ENCODE measurements at places on chromosomes 16 and 17.
A peak's percentile ranks its signal among the peaks of the same experiment; 100 is the strongest.

DNA sequence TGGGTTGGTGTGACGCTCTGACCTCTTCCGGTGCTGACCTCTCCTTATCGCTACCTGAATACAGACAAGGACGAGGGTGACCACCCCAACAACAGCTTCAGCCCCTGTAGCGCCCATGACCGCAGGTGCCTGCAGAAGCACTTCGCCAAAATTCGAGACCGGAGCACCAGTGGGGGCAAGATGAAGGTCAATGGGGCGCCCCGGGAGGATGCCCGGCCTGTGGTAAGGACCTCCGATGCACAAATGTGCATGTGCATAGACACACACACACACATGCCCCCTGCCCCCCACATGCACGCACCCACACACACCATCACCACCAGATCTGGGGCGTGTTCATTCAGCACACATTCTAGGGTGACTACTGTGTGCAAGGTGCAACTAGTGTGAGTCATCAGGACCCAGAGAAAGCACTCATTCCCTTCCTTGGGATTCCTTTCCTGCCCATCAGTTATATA is 9.7 kb downstream of the IGFBP4 start:
- DNase-seq = no peak

DNA sequence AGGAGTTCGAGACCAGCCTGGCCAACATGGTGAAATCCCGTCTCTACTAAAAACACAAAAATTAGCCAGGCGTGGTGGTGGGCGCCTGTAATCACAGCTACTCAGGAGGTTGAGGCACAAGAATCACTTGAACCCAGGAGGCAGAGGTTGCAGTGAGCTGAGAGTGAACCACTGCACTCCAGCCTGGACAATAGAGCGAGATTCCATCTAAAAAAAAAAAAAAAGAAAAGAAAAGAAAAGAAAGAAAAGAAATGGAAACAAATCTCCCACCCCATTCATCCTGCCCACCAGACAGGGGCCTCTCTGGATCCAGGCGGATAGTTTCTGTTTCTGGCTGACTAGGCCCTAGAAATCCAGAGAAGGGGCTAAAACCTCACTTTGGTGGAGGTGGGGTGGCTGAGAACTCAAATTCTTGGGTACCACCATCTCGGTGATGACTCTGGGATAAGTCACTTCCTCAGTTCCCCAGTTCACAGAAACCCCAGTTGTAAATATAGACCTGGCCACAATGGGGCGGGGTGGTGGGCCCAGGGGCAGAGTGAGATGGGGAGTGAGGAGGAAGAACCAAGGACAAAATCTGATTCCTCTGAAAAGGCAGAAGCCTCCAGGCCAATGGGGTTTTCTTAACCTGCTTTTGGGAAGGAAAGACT is 22.2 kb downstream of the SOCS1 start:
- DNase-seq = no peak

- no peak for DNase-seq
These were observed 37.8 kb downstream of the CYB5D2 start for GRCh38 chr17:4180791-4181190.

DNA sequence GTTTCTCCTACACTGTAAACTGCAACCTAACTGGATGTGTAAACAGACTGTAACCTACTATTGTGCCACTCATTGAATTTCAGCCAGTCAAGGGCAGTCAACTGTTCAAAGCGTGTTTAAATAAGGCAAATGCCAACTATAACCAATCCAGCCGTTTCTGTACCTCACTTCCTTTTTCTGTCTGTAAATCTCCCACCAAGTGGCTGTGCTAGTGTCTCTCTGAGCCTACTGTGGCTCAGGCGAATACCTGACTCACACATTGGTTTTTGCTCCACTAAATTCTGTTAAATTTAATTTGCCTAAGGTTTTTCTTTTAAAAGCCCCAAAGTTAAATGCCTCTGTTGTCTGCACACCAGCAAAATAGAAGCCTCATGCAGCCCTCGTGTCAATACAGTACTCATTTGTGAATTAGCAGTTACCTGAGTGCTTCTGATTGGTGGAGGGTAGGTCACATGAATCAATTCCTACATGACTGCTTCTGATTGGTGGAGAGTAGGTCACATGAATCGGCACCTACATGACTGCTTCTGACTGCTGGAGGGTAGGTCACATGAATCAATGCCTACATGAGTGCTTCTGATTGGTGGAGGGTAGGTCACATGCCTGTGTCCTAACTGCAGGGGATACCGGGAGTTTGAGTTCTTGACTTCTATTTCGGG is 31.1 kb upstream of the CCR7 start:
- peak; percentile 99 for DNase-seq

GRCh38 chr17:50058296-50058953 is 2.5 kb downstream of the ITGA3 start:
- no peak for DNase-seq

GRCh38 chr16:80899809-80900592 is 95.6 kb upstream of the CDYL2 start:
- DNase-seq = no peak

DNA sequence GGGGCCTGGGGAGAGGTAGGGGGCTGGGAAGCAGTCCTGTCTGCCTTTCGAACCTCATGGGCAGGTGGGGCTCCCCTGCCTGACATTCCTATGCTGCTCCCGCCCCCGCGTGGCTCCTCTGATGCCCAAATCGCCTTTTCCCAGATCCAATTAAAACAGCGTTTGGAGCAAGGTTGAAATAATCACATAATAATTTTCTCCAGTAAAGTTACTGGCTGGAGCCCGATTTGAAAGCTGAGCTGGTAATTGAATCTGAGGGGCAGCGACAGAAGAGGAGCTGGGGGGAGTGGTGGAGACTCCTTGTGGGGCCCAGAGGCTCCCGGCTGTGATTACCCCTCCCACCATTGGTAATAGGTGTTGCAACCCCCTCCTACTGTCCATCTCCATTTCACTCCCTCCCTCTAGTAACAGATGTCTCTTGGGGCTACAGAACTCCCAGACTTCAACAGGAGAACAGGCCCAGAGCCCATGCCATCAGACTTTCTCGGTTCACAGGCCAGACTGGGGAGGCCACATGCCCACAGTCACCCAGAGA is 38.9 kb upstream of the C1QL1 start:
- DNase-seq = no peak
